ENCODE measurements at places on chromosomes 6 and 20.

GRCh38 chr6:29099190-29099589 is at the start of gene OR2J1:
Gene OR2J1, plus strand, starts transcription at chr6:29099490. Its CDS starts 1,453 bp downstream, at chr6:29100943.
- DNase-seq = no peak

DNA sequence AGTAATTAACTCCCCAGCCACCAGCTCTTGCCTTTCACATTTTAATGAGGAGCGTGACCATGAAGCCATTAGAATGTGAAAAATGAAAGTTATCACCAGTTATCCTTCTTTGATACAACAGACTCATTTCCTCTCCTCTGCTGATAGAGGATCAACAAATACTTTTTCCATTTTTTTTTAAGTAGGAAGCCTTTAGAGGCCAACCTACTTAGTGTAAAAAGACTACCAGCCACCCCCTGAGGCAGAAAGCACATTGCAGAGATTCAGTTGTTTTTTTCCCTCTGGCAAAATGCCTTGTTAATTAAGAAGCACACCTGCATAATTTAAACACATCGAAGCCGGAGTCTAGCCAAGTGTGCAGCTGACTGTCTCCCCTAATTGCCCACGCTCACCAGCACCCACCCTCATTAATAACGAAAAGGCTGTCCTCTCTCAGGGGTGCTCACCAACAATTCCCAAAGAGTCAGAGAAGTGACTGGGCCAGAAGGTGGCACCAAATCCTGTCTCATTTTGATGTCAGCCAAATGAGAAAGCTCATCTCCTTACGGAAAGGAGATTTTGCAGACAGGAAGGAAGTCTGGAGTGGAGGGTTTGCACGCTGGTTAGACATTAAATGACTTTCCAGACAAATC is 60.9 kb upstream of the MC3R start:
- DNase-seq = no peak

GRCh38 chr20:57785061-57785460 is 75.2 kb upstream of the PMEPA1 start:
- DNase-seq = no peak

DNA sequence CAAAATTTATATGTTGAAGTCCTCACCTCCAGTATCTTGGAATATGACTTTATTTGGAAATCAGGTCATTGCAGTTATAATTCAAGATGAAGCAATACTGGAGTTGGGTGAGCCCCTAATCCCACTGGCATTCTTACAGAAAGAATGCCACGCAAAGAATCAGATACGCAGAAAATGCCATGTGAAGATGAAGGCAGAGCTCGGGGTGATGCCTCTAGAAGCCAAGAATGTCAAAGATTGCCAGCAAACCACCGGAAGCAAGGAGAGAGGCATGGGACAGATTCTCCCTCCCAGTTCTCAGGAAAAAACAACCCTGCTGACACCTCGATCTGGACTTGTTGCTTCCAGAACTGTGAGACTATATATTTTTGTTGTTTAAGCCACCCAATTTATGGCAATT is 273.4 kb upstream of the CITED2 start:
- DNase-seq = no peak

DNA sequence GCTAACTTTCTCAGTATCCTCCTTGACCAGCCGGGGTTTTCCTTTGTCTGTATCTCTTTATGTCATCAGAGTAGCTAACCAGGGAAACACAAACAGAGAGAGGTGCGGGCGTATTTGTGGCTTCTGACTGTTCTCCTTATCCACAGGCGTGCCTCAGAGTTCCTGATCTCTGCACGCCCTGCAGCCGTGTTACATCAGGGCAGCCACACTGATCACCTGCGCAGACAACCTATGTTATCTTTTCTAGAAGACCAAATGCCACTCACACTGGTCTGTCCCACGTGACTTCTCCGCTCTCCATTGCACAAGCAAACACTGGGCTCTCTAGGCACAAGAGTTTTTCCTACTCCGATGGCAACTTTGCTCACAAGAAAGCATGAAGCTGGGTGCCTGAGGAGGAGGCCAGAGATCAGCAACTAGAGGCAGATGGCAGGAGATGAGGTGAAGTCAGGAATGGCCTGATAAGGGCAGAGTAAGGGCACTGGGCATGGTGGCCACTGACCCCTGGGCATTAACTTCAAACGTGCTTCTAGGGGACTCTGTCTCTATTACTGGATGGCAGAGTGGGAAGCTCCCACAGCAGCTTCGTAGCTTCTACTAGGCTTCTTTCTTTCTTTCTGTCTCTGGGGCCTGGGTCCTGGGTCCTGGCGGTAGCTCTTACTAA is 4.5 kb downstream of the PDE10A start:
- no peak for DNase-seq

GRCh38 chr6:89409461-89410035 is 2.5 kb downstream of the RRAGD start:
- no peak for DNase-seq

GRCh38 chr20:57866250-57867106 is 156.7 kb upstream of the PMEPA1 start:
- no peak for DNase-seq

- DNase-seq = no peak
Measured at GRCh38 chr20:2729791-2730190, 37.2 kb downstream of the EBF4 start.

Measured in stimulated activated CD4-positive, alpha-beta T cell treated with anti-CD3 and anti-CD28 coated beads, Interleukin-15, amount 100 ng/mL, for 48 hours (primary cell).